RWPE2 (cell line): ENCODE measurements at places on chromosomes 13 and 19.

DNA sequence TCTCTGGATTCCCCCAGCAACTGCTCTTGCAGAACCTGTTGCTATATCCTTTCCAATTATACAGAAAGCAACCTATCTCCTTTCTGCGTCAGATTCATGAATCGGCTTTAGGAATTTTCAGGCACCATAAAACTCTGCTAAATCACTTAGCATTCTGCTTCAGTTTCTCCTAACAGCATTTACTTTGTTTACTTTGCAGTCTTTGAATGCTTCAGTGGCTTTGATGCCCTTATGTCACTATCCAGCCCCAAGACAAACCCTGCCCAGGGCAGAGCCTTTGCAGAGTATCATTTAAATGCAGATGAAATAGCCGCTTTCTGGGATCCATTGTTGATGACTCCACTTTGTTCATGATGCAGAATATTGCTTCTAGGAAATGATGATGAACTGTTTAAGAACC lies 43.1 kb downstream of the SLITRK1 start:
- DNase-seq, result no peak

- no peak for DNase-seq
Observed at GRCh38 chr19:17479325-17479791, 9.0 kb downstream of the SLC27A1 start.

GRCh38 chr19:45882652-45883585 lies 3.0 kb downstream of the IRF2BP1 start:
- no peak for DNase-seq

GRCh38 chr19:19356500-19356899 lies 35.9 kb downstream of the MAU2 start:
- no peak for DNase-seq

GRCh38 chr13:68380041-68380973 lies 1150.2 kb upstream of the PCDH9 start:
- no peak for DNase-seq

- DNase-seq, result no peak
Observed at GRCh38 chr13:70042193-70042592, 65.4 kb upstream of the ATXN8OS start.
